NCI-H187 treated with DMSO at 0.1 percent for 48 hours (cell line): ENCODE measurements at places on chromosomes 4 and X.

GRCh38 chr4:145557720-145558119, 61.5 kb upstream of the MMAA start:
- DNase-seq: no peak

DNA sequence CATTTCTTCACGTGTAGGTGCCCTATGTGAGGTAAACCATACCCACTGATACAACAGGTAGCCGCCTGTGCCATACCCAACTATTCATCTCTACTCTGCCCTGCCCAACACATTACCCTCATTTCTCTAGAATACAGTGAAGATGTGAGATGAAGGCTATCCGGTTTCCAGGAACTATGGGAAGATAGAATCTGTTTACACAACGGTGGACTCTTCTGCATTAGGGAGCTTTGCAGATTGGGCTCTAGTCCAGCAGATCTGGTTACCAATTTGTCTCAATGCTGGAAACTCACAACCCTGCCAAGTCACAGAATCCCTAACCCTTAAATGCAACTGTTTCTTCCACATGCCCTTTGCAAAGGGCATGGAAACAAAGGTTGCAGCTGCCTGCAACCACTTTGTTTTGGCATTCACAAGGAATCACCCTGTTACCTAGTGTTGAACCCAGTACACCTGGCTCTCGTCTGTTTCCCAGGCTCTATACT, 6.4 kb upstream of the SLAIN2 start:
- no peak for DNase-seq

GRCh38 chr4:184250795-184251669, 33.4 kb upstream of the ENPP6 start:
- DNase-seq: no peak

DNA sequence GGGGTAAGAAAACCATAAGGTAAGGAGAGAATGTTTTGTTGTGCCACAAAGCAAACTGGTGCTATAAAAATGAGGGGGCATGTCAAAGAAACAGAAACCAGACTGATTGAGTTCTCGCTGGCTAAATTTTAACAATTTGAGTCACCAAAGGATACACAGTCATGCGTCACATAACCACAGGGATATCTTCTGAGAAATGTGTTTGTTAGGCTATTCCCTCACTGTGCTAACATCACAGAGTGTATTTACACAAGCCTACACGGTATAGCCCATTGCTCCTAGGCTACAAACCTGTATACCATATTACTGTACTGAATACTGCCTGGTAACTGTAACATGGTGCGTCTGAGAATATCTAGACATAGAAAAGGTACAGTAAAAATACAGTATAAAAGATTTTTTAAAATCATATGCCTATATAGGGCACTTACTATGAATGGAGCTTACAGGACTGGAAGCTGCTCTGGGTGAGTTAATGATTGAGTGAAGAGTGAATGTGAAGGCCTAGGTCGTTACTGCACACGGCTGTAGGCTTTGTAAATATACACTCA, 50.1 kb downstream of the FBXW7 start:
- no peak for DNase-seq

GRCh38 chrX:68881911-68882310, 53.1 kb downstream of the EFNB1 start:
- no peak for DNase-seq

- no peak for DNase-seq
Observed at GRCh38 chrX:45771114-45771513, 570.4 kb upstream of the DIPK2B start.

DNA sequence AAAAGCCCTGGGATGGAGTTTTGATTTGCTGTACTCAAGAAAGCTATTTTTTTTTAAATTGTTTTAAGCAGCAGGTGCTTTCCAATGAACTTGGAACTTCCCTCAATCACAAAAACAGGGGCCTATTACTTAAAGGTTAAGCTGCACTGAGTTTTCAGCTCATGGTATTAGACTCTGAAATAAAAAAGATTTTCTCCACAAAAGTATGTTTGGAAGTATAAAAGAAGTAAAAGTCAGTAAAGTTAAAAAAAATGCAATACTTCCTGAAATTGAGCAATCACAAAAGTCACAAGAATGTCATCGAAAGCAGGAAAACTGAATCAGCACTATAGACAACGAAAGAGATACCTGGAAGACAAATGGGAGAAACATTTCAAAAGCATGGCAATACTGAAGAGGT, 38.9 kb upstream of the PLAC8 start:
- no peak for DNase-seq

DNA sequence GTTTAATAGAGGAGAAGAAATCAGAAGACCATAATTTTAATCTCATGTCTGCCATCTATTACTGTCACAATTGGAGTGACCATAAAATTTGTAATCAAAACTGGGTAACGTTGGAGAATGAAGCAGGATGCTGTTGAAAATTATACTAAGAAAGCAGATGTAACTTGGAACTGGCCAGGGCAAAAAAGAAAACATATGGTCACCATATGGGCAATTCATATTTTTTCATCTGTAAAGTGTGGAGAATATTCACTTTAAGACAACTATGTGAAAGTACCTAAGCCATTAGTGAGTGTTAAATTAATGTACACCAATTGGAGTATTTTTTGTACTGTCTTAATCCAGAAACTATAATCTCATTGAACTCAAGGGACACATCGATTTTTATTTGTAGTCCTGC, 1008.0 kb downstream of the GLUD2 start:
- no peak for DNase-seq

DNA sequence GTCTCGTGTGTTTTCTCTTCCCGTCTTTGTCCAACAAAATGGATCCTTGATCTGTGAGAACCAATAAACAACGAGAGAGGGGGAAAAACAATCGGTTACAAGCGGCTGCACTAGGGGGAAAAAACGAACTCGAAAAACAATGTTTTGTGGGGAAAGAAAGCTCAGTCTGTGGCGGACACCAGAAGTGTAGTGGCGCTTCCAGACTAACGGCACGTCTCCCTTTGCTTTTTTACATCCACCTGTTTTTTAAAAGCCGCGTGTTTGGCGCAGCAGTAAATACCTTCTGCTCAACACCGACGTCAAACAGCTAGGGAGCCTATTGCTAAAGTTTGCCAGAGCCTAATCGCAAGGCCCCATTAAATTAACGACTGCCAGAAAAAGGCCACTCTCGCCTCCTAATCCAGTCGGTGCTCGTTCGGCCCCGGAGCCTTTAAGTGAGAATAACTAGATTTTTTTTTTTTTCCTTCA, 3.3 kb downstream of the NKX6-1 start:
- DNase-seq: no peak

- DNase-seq: no peak
Observed at GRCh38 chr4:180041576-180041975, 2201.6 kb upstream of the TENM3 start.

DNA sequence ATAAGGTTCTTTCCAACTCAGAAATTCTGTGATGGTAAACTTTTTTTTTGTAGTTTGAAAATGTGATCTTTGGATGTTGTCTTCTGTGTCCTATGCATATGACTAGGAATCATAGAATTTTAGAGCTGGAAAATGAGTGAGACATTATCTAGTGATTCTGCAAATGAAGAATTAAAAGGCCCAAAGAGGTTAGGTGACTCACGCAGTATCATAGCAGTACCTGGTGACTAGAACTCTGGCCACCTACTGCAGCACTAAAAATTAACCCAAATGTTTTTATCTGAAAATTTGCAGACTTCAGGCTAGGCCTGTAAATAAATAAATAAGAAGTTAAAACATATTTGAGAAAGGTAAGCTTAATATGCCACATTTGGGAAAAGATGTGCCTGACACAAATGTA, 52.8 kb downstream of the NFKB1 start:
- DNase-seq: no peak

GRCh38 chr4:13151194-13151593, 332.9 kb downstream of the RAB28 start:
- DNase-seq: no peak

DNA sequence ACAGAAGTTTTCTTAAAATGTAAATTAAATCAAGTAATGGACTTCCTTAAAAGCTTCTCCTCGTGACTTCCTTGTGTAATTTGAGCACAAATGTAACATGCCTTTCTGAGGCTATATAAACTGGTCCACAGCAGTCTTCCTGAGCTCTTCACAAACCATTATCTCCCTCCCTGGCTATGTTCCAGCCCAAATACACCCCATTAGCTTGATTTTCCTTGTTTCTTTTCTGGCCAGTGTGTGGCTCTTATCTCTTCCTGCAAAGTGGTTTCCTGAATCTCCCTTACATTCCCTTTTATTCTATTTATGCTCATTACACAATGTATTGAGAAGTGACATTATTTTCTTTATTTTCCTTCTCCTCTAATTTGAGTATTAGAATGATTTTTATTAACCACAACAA, 1085.3 kb upstream of the PCDH10 start:
- DNase-seq: no peak
